ENCODE measurements at places on chromosomes 1 and 21.

DNA sequence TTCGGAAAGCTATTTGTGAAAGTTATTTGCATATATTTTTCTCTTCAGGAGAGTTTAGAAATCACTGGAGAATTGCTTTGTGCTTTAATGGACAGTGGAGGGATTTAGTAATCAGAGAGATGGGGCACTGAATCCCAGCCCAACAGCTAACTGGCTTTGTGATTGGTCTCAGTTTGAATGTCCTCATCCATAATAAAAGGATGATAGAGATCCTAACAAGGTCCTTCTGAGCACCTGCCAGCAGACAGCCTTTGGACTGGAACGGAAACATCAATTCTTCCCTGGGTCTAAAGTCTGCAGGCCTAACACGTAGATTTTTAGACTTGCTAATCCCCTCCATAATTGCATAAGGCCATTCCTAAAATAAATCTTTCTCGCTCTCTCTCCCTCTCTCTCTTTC, 112.0 kb upstream of the ADAMTS5 start:
- DNase-seq, result no peak

- DNase-seq, result no peak
Observed at GRCh38 chr21:27290028-27290427, 323.1 kb upstream of the ADAMTS5 start.

DNA sequence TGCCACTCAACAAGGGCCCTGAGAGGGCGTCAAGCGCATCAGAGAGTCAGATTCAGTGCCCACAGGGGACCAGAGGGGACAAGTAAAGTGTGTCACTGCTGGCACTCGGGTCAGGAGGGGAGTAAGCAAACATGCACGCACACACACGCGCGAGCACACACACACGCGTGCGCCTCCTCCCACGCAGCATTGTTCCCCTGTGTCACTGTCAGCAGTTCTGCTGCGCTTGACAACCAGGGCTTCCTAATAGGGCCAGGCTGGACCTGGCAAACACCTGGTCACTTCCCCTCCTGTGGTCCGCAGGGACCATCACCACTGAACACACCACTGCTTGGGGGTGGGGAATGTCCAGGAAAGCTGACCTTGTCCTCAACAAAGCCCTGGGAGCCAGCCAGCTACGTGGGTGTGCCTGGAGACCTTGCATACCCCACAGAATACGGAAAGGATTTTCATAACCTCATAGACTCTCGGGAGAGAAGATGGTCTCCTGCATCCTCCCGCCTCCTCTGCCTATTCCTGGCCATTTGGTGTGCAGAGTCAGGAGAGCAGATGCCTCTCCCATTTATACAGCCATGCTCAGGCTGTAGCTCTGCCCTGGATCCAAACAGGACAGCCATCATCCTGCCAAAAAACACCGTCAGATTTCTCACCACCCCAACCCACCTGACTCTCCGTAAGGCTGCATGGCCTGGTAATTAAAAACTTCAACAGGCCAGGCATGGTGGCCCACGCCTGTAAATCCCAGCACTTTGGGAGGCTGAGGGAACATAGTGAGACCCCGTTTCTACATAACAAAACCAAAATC, 73.2 kb downstream of the SSBP3 start:
- DNase-seq, result no peak

- DNase-seq, result no peak
Observed at GRCh38 chr1:228669242-228669585, 66.1 kb upstream of the RHOU start.

DNA sequence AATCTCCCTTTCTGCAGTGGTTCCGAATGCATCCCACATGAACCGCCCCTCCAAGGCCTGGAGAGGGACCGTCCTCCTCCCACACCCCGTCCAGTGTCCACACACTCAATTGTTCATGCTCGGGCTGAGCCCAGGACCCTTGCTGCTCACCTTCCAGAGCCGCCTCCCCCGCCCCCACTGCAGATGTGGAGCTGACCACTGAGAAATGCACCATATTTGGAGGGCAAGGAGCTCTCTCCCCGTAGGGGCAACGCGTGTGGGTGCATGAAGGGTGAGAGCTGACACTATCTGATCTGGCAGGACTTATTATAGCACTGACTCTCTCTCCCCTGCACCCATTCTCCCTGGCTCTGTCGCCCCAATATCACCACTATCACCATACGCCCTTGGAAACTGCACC, 4.0 kb upstream of the S100A3 start:
- DNase-seq, result no peak

GRCh38 chr1:18191481-18192155, 84.0 kb downstream of the IGSF21 start:
- no peak for DNase-seq

GRCh38 chr1:168050307-168050706, 86.4 kb downstream of the GPR161 start:
- no peak for DNase-seq

GRCh38 chr1:233603478-233603877, 10.4 kb upstream of the KCNK1 start:
- no peak for DNase-seq

DNA sequence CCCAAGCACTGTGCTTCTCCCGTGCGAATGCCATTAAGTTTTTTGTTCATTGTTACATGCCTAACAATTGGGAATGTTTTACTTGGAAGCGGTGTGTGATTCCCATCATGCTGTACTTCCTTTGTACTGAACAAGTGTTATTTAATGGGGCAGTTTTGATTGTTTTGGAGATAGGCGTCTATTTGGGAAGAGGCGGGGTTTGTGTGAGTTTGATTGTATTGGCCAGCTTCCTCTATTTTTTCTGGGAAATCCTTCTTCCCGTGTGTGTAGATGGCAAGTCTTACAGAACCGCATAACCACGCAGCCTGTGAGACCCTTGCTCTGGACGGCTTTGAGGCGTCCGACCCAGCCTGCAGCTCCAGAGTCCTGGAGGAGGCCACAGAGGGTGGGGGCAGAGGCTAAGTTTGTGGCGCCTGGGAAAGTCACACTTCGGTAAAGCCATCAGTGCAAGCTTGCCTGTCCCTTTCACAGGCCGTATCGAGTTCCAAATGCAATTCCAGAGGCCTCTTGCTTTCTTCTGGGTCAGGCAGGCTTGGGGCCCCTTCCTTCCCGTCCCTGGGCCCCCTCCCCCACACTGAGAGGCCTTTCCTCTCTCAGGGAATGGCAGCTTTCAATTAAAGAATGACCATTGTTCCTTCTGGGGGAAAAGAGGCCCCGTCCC, 210.3 kb downstream of the TOMM20 start:
- DNase-seq, result no peak

Measured in hindlimb muscle (tissue), 1 donor.